ENCODE measurements at places on chromosomes 3 and 15. TPM values are rescaled to one million over a fixed set of nuclear protein-coding genes. Genes with fewer than 3 reads are reported as not detected.

Gene GREM1
- not detected for total RNA-seq

Gene NR1I2
- not detected for total RNA-seq

DNA sequence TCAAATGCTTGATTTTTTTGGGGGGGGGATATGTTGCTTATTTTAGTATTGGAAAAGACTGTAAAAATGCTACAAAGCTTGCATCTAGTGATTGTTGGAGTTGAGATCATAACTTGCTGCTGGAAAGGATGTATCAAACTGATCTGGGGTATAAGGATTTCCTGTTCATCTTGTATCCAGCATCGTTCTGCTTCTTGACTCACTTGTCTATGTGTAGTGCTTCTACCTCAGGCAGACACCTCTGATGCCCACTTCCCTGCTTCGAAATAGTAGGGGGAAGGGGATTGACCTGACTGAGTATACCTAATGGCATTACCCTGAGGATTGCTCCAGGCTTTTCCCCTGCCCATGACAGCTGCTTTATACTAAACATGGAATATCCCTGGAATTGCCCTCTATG, 42.7 kb downstream of the STT3B start:
- no peak for DNase-seq

DNA sequence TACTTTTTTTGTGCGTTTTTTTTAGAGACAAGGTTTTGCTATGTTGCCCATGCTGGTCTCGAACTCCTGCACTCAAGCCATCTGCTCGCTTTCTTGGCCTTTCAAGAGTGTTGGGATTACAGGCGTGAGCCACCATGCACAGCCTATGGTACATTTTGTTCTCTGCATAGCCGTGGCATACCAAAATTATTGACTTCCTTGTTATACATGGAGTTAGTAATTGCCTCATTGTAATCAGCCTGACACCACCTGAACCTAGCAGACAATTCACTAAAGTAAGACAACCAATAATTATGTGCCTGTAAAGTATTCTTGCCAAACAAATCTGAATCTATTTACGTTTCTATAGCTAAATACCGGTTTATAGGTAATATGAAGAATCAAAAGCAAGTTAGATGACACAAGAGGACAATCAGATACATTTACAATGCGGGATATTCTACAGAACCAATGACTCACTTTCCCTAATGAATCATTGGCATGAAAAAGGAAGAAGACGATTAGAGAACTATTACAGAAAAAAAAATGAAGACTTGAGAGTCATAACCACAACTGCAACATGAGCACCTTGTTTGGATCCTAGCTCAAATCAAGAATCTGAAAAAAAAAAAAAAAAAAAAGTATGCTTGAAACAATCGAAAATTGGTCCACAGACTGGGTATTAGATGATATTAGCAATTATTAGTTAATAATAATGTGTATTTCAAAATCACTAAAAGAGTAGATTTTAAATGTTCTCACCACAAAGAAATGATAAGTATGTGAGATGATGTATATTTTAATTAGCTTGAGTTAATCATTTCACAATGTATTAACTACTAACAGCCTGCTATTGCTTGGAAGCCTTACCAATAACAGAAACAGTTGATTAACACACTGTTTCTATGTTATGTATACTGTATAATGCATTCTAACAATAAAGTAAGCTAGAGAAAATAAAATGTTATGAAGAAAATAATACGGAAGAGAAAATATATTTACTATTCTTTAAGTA, 7.1 kb downstream of the GUCA1C start:
- DNase-seq, result no peak

GRCh38 chr3:150771600-150771999, 8.6 kb upstream of the SIAH2 start:
- DNase-seq, result no peak

DNA sequence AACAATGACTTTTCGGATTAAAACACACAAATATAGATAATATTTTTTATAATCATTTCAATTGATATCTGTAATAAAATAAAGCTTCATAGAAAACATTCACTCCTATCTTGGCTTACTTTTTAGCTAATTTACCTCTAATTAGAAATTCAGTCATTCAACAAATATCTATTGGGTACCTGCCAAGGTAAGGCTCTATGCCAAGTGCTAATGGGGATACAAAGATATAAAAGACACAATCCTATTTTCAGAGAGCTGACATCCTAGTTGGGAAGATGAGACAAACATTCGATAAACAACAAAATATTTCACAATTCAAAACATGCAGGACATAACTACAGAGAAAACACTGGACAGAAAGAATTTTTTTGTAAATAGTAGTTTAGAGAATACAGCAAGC, 63.3 kb downstream of the ULK4 start:
- no peak for DNase-seq

DNA sequence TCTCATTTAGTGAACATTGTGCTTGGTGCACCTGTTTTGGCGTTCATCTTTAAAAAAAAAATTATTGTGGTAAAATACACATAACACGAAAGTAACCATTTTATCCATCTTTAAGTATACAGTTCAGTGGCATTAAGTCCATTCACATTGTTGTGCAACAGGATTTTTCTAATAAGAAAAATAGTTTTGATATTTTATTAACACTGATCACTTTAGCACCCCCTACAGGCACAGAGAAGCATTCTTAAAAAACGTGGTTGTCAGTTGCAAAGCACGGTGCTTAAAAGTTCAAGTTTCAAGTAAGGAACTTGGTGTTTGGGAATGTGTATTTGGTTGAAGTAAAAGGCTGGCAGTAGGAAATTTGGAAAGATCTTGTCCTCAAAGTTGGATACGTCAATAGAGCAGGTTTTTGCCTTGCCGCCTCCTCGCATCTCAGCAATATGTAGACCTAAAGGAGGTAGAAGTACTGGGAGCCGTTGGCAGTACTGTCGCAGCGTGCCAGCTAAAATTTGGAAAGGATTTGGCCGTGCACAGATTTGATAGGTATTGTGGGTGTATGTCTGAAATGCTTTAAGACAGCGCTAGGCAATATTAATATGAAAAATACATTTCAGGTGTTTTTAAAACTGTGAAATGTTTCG, 110.4 kb downstream of the LRRC28 start:
- DNase-seq, result no peak

- no peak for DNase-seq
These were observed 640.4 kb upstream of the ROBO1 start for GRCh38 chr3:80408030-80408721.

GRCh38 chr3:98188545-98188944, 22.0 kb downstream of the OR5H15 start:
- no peak for DNase-seq

Data from right atrium auricular region (tissue), 2 donors.